Amniotic epithelial cell (primary cell): ENCODE measurements at places on chromosomes 12 and 14.

DNA sequence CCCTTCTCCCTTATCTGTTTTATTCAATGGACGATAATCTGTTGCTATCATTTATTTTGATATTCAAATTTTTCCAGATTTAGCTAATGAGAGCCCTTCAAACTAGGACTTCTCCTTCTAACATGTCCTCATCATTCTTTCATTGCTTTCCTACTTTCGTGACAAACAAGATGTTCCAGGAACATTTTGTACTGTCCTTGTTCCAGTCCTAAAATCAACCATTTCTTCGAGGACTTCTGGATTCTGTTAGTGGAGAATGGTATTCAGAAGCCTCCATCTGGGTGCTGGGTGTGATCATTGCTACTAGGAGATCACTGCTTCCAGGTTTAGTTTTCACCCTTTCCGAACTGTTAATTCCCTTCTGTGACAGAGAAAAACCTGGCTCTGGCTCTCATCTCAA, 29.5 kb upstream of the FBXO34 start:
- DNase-seq, result no peak

DNA sequence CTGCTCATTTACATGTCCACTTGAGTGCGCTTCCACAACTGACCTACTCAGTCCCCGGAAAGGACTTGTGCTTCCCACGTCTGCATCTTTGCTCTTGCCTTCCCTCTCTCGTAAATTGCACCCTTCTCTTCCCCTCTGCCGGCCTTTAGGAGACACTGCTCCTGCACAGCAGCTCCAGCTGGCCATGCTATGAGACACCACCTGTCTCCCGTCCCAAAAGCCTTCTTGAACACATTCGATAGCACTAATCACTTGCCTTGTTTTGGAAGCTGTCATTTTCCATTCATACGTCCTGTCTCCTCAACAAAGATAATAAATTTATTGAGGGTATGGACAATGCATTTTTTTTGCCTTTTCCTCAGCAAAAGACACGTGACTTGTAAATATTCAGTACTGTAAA, 15.7 kb upstream of the KCNA1 start:
- no peak for DNase-seq

DNA sequence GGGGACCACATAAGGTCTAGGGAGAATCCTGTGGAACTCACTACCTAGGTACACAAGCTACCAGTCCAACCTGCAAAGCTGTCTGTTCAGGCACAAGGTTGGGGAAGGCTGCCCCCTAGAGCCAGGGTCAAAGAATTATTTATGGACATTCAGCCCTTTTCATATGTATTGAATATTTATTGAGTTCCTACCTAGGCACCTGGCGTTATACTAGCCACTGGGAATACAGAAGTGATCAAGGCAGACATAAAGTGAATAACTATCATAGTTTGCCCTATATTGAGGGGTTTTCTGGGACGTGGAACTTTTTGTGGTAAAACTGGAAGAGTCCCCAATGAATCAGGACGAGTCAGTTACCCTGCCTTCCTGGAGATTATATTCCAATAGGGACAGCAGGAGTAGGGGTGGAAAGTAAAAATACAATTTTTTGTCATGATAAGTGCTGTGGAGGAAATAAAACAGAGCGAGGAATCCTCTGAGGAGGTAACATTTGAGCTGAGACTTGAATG, 5.8 kb upstream of the SLC48A1 start:
- DNase-seq, result peak; percentile 30

DNA sequence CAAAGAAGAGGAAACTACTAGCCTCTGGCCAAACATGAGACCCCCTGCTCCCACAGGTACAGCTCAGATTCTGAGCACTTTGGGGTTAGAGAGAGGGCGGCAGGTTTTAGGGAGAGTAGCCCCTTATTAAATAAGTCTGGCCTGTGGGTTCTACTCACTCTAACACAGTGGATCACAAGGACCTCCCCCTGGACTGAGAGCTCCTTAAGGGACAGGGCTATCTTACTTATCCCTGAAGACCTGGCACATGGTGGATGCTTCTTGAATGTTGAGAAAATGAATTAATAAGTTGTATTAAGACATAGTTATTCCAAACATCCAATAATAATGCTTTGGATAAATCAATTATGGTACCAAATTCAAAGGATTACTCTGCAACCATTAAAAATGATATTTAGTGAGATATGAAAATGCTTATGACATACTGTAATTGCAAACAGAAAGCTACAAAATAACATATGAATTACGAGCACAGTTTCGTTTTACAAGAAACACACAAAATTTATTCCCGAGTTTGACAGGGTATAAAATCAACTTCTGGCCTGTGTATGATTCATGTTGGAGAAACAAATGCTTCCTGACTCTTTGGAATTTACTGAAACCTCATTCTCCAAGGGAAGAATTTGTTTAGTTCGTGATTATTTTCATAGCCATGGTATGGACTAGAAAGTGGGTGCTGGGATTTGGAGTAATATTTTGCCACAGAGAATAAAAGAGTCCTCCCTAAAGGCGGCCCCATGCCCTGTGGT, 59.3 kb upstream of the BDKRB2 start:
- DNase-seq, result peak; percentile 92

DNA sequence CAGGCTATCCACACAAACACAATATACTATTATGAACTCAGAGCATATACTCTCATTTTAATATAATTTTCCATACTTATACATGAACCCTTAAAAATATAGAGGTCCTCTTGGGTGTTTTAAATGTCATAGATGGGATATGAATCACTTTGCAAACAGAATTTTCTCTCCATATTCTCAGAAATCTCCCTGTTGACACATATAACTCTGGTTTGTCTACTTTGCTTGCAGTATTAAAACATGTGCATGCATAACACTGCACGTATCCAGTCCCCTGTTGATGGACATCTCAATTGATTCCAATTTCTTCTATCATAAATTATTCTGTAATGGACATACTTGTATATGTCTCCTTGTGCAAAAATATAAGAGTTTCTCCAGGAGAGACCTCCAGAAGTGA, 417.5 kb upstream of the TBX3 start:
- no peak for DNase-seq

DNA sequence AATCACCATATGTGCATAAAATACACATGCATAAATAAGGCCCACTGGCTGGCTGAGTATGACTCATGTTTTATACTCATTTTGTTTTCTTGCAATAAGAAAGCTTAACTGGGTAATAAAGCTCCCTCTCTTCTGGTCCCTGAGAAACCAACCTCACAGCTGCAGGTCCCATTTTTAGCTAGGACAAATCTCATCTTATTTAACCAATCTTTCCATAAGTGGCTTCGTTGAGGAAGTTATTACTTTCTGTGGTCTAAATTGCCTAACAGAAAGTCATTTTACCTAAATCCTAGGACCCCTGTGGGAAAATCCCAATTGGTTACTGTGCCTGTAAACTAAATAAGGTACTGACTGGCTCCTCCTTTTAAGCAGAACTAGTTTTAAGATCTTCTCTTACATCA, 232.8 kb upstream of the FBXO33 start:
- DNase-seq, result no peak

- DNase-seq, result peak; percentile 9
Measured at GRCh38 chr12:105409801-105410471, 79.4 kb downstream of the C12orf75 start.

- DNase-seq, result no peak
Measured at GRCh38 chr12:12723681-12724420, 6.7 kb downstream of the CDKN1B start.

DNA sequence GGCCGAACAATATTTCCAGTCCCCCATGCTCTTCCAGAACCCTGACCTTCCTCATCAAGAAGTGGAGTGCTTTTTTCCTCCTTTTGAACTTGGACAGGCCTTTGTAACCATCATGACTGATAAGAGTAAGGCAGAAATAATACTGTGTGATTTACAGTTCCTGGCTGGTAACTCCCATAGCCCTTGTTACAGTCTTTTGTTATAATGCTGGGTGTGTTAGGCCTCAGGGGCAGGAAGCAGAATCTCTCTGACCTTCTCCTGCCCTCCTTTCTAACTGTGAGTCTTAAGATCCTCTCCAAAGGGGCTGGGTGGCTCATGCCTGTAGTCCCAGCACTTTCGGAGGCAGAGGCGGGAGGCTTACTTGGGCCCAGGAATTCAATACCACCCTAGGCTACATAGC, 59.5 kb downstream of the BCAT1 start:
- DNase-seq, result peak; percentile 24

DNA sequence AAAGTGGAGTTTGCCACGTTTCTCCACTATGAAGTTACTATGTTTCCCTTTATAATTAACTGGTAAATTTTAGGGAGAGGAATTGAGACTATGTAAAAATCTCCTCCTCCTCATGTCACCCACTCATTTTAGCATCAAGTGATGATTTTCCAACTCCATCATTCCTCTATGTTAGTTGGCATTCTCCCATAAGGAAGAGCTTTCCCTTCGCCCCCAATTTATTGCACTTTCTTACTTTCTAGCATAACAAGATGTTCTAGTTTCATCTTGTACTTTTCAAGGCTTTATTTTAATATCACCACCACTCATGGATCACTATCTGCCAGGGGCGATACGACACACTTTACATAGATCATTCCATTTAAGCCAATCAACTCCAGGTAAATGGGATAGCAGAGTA, 97.1 kb downstream of the RPS6KA5 start:
- no peak for DNase-seq

GRCh38 chr12:110149086-110149660, 25.0 kb downstream of the IFT81 start:
- DNase-seq, result no peak

GRCh38 chr14:72264716-72265115, 332.5 kb downstream of the RGS6 start:
- DNase-seq, result no peak

DNA sequence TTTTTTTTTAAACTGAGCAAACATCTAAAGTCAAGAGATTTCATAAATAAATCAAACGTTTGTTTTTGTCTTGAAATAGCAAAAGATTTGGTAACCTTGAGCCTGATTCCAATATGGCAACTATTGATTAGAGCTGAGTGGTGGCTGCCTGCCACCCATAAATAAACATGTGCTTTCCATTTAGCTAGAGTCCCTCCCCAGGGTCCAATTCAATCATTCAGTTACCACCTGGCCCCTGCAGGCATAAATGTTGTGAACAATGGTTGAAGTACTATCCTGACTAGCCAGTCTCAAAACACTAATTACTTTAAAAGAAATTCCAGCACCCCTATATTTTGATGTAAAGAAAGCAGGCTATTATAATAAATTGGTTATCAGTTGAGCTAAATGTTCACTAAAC, 129.7 kb upstream of the GRIP1 start:
- DNase-seq, result no peak

DNA sequence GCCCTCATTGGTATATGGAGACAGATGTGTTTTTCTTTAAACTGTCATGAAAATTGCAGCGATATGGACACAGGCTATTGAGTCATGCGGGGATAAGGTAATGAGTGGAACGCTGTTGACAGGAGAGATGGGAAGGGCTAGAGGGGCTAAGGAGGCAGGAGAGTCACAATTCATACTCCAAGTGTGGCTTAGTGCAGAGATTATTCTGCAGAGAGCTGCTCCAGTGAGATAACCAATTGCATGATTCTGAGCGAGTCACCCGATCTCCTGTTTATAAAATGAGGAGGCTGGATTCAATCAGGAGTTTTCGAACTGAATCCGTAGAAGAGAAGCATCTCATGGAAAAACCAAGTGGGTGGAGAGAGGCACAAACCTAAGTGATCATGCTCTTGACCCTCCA, 106.4 kb upstream of the PLEKHG7 start:
- peak; percentile 73 for DNase-seq

DNA sequence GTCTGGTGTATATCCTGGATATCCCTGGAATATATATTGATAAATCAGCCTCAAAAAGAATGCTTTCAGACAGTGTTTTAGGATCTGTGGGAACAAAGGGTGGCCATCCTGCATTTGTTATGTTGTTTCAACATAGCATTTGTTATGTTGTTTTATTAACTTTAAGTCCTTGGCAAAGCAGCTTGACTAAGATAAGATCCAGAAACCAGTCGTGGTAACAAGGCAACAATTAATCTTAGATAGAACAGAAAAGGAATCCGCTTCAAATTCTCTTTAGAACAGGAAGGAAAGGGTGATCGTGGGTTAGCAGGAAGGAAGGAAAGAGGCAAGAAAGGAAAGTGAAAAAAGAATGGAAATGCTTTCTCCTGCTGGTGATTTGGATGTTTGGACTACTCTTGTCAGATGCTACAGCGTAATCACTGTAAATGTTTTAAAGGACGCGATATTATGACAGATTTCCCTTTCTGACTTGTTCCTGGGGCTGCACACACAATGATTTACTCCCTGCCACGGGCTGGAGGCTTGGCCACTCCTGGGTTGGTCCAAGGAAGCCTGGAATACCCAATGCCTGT, 443.3 kb downstream of the DPF3 start:
- peak; percentile 71 for DNase-seq

GRCh38 chr12:1702713-1703112, 11.8 kb downstream of the ADIPOR2 start:
- peak; percentile 17 for DNase-seq

DNA sequence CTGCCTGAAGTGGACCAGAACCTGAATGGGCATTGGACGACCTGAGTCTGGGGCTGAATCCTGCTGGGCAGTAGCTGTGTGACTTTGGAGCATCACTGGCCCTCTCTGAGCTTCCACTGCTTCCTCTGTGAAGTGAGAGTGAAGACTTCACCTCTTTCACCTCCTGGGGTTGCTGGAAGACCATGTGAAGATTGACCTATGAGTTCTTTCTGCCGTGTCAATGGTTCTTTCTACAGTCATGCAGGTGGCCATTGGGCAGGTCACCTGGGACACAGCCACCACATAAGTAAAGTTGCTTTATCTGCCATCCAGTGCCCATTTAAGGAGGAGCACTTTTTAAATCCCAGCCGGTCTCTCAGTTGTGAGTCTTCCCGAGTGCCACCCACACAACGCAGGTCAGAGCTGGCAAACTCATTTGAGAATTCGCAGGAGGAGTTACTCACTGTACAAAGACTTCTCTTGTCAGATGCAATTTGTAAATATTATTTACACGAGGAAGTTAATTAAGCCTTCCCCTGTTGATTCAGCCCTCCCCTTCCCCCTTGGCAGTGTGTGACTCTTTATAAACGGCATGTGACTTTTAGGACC, 74.8 kb upstream of the TCL1B start:
- no peak for DNase-seq

DNA sequence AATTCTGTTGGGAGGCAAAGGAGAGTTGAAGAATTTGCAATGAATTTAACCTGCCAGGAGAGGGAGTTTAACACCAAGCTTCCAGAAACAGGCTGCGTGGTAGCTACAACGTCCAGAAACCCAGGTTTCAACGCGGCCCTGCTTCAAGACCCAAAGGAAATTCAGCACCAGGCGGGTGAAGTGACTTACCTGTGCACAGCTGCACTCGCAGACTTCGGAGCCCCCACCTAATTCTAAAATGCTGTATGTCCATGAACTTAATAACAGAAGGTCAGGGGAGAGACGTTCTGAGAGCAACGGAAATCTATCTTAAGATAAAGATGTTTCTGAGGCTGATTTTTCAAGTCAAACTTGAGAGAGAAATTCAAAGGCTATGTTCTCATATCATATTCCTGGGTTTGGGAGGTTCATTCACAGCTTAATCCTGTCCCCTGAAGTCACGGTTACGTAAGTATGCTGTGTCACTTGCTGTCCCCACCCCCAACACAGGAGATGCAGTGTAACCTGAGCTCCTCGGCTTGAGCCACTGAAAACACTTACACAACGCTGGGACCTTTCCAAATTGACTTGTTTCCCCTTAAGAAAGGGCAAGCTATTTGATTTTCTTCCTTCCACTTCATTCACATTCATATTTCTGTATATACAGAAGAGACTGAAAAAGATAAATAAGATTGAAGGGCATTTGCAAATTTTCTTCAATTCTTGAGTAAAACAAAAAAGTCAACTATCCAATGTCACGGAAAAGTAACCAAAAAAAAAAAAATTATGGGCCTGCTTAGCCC, 22.7 kb downstream of the CLIP1 start:
- DNase-seq, result peak; percentile 82
